8988T (cell line): ENCODE measurements at places on chromosomes 3 and 15.
A peak's percentile ranks its signal among the peaks of the same experiment; 100 is the strongest.

GRCh38 chr3:12193485-12194165 lies 34.9 kb upstream of the TIMP4 start:
- DNase-seq = peak; percentile 40

DNA sequence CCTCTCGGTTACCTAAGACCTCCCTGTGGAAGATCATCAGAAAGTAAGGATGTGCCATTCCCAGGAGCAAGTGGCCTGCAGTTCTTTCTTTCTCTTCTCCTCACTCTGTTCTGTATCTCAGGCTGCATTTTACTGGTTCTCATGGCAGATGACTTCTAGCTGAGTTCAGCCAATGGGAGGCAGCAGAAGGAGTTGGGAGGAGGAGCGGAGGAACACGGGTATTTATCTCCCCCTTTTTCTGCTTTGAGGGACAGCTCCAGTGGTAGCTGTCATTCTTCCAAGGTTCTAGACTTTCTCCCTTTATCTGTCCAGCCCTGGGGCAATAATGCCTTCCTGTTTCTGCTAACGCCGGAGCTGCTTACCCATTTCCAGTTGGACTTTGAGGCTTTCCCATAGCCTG lies 339.9 kb downstream of the NR2F2 start:
- DNase-seq = no peak

DNA sequence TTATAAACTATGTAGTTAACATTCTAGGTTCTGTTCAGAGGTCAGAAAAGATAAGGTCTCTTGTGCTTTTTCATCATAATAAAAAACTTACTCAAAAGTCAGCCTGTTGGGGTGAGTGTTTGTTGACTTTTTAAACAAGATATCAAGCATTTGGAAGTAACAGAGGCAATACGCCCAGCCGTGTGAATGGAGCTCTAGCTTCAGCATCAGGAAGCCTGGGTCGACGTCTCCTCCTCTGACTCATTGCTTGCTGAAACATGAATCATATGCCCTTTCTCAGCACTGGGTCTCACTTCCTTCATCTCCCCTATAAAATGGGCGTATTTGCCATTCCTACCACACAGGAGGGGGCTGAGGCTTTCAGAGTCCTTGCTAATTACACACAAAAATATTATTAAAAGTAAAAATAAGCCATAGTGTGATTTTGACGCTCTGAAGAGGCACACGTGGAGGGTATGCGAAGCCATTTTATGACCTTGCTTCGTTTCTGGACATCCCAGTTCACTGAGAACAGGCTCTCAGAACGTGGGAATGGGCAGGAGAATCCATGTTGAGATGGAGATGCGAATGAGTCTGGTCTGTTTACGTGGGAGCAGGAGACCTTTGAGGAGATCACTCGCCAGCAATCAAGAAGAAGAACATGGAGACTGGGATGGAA lies 220.8 kb upstream of the TPRG1 start:
- DNase-seq = peak; percentile 83

DNA sequence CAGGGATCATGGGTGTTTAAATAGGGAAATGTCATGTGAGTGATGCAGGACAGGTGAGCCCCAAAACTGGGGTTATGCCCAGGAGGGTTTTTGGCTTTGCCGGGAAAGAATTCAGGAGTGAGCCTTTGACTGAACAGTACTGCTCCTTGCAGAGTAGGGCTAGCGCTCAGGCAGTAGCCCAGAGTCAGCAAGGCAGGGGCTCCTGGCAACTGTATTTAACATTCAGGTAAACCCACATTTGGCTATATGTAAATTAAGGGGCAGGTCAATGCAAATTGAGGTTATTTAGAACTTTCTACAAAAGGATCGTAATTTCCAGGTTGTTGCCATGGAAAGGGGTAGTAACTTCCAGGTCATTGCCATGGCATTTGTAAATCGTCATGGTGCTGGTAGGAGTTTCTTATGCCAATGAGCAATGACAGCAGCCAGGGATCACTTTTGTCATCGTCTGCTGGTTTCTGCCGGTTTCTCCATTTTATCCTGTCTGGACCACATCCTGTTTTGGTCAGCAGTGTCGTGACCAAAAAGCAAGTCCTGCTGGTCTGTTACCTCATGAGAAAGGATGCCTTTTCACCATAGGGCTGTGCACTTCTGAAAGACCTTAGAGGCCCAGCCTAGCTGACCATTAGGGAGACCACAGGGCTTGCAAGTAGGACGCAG lies 24.3 kb downstream of the MTHFS start:
- DNase-seq = no peak

- no peak for DNase-seq
Observed at GRCh38 chr3:72543246-72543645, 305.0 kb downstream of the SHQ1 start.

DNA sequence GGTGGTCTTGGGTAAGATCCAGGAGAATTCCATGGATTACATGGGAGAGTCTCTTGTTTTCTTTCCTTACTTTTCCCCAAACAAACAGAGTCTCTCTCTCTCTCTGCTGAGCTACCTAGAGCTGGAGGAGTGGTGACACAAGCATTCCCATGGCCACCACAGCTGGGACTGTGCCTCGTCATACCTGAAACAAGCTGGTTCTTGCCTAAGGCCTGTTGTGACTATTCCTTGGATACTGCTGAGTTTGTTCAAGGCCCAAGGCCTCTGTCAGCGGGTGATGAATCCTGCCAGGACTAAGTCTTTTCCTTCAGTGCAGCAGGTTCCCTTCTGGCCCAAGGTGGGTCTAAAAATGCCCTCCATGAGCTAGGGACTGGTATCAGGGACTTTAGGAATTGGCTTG lies 378.1 kb upstream of the ZNF385D start:
- no peak for DNase-seq

GRCh38 chr3:63980019-63980418 lies 43.3 kb downstream of the PSMD6 start:
- no peak for DNase-seq

GRCh38 chr15:83904107-83905040 lies 250.5 kb downstream of the ADAMTSL3 start:
- DNase-seq = no peak
